ENCODE measurements at places on chromosomes 3 and 15. TPM values are rescaled to one million over a fixed set of nuclear protein-coding genes. Genes with fewer than 3 reads are reported as not detected.

TTLL13 gene
- not detected for total RNA-seq

DNA sequence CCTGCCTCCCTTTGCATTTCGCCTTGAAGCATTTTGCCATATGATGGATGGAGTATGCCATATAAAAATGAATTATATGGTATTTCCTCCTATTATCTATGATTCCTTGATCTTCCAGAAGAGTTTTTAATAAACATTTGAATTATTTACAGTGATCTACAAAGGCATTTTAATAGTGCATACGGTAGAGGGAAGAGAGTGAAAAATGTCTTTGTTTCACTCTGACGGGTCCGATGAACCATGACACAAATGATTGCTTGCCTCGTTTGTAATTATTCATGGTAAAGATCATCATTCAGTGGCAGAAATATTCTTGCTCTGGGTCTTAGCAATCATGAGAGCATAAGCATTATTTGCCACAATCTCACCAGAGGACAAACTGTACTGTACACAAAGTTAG is 1010.9 kb downstream of the NTRK3 start:
- no peak for DNase-seq

- no peak for DNase-seq
Measured at GRCh38 chr15:76432604-76433003, 96.0 kb downstream of the ISL2 start.

DNA sequence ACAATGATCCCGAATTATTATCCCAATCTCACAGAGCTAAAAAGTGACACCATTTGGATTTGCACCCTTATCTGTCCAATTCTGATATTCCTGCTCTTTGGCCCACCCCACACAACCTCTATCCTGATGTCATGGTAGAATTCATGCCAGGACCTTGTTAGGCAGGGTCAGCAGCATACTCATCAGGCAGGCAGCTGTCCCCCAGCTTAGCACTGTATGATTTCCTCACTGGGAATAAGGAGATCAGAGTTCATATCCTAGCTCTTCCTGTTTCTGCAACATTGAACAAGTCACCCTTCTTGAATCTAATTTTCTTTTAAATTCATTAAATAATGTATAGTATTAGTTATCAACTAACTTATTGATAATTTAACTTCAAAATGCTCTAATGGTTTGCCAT is 12.0 kb upstream of the C3orf80 start:
- DNase-seq = no peak

DNA sequence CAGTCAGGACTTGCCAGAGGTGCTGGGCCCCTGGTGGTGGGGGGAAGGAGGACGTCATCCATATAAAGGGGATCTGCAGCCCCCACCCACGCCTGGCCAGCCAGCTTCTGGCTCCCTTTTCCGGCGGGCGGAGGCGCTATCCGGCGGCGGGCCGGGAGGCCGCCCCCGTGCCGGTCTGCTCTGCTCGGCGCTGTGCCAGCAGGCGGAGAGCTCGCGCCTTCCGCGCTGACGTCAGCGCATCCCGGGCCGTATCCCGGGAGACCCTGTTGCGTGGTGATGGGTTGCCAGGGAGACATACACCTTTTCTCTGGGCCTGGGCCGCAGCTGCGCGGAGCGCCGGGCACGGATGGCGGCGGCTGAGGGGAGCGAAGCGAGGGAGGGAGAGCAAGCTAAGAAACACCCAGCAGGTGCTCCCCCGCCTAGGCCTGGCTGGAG is 1.1 kb downstream of the FAM131A start:
- DNase-seq = peak; percentile 93

DNA sequence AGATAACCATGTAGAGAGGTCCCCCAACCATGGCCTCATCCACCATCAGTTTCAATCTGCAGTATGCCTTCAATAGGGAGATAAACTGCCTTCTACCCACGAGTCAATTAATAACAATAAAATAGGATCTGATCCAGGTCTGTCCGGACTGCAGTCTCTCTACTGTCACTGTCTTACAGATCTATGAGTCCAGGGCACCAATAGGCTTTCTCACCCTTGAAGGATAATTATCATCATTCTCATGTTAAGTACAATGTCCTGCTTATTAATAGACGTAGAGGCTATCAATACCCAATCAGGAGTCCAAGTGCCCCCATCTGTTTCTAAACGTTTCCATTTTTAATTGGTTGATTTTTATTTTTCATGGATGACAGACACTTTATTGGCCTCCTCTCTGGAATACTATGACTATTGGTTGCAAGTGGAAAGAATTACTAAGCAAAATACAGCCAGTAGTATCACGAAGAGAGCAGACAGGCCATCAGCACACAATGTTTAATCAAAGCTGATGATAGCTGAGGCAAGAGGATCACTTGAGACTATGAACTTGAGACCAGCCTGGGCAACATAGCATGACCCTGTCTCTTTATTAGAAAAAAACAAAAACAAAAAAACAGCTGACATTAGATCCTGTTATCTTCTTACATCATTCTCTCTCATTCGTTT is 480.7 kb downstream of the MAGI1 start:
- no peak for DNase-seq

DNA sequence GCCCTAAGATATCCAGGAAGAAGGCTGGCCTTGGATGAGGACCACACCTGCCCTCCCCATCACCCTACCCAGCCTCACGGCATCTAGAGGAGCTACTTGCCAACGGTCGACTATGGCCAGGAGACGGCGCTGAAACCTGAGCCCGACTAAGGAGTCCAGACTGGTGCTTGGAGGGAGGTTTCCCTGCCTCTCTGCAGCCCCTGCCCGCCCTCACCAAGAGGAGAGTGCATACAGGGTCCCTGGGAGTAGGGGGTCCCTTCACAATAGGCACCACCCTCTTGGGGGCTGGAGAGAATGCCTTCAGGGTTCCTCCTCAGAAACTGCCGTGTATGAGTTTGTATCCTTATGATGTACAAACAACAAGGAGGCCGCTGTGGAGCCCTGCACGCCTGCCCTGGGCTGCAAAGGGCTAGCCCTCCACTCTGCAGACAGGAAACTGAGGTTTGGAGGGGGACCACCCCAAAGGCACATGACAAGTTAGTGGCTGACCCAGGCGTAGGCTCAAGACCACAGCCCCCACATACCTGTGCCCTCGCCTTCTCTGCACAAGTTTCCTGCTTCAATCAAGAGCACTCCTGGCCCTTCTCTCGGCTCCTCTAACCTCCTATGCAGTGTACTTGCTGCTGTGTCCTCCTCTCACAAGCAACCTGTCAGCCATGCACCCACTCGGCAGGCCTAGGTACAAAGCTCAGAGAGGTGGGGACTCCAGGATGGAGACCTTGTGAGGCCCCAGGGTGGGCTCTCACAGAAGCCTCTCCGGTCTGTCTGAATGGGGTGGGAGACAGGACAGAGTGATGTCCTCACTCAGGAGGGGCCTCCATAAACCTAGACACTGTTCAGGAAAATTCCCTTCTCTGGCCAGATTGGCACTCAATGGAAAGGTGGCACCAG is 7.4 kb downstream of the KLF15 start:
- DNase-seq = no peak

DNA sequence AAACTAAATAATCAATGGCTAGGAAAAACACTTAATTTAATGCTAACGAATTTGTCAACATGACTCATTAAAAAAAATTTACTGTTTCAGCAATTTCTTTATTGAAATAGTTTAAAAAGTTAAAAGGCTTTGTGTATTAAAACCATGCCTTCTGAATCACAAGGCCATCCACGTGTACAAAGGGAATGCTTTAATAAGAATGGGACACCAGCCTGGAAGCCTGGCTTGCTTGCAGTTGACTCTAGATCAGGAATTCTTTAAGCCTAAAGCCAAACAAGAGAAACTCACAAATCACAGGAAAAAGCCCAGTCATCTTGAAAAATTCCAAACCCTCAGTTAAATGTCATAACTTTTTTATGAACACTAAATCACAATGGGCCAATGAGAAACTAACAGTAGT is 137.6 kb downstream of the PEAK1 start:
- peak; percentile 49 for DNase-seq

GRCh38 chr15:43266834-43267233 is at the start of gene TGM5:
Gene TGM5 (minus strand): TSS chr15:43266928. CDS start chr15:43266849, 79 bp downstream.
- no peak for DNase-seq

PLSCR5 gene
- not detected for total RNA-seq

DNA sequence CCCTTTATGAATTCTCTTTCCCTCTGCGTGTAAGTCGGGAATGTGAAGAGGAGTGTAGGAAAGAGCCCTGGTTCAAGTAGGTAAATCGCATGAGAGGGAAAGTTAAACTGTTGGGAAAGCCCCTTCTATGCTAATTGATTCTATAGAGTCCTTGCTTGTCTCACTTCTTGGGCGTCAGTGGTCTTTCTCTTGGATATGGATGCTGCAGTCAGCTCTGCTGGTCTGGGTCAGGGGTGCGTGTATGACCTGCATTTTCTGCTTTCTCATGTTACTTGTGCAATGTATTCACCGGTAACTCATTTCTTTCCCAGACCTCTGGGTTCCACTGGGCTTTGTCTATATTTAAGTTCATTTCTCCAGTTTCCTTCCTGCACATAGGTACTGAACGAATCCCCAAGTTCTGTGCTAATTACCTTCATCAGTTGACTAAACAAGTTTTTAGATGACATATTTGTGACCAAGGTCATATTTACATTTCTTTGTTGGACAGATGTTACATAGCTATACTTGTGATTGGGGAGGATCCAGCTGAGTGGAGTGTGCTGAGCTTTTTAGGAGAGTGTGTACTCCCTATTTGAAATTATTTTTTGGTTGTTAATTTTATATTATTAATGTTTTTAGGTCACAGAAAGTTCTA is 1.4 kb downstream of the SETD5 start:
- peak; percentile 59 for DNase-seq

DNA sequence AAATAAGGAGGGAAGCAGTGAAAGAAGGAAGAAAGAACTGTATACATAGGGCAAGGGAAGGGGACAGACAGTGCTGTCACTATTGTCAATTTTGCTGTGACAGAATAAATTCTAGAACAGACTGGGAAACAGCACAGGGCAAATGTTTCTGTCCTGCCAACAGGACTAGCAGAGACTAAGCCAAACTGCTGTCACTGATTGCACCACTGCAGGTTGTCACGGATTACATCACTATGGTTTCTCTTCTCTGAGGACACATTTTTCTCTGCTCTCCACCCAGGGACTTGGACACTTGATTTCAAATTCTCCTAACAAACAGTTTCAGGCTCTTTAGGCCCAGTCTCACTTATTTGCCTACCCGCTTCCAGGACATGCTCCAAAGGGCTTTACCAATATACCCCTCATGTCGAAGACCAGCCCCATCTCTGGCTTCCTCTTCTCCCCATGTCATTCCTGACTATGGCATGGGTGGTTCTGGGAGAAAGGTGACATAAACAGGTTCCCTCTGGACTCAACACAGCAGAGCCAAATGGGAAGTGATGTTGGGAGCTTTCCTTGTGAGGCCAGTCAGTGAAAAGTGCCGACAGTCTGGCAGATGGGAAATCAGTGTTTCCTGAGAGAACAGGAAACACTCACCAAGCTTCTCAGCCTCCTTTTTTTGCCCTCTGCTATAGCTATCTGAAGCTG is 70.2 kb upstream of the ST3GAL6 start:
- DNase-seq = no peak

TMEM207 gene
- total RNA-seq = not detected

GRCh38 chr15:63623232-63623969 is 26.2 kb downstream of the FBXL22 start:
- DNase-seq = no peak

ADAMTS17 gene
- 0.82 TPM for total RNA-seq

GRCh38 chr3:61381745-61382392 is 130.6 kb upstream of the FHIT start:
- DNase-seq = no peak

DNA sequence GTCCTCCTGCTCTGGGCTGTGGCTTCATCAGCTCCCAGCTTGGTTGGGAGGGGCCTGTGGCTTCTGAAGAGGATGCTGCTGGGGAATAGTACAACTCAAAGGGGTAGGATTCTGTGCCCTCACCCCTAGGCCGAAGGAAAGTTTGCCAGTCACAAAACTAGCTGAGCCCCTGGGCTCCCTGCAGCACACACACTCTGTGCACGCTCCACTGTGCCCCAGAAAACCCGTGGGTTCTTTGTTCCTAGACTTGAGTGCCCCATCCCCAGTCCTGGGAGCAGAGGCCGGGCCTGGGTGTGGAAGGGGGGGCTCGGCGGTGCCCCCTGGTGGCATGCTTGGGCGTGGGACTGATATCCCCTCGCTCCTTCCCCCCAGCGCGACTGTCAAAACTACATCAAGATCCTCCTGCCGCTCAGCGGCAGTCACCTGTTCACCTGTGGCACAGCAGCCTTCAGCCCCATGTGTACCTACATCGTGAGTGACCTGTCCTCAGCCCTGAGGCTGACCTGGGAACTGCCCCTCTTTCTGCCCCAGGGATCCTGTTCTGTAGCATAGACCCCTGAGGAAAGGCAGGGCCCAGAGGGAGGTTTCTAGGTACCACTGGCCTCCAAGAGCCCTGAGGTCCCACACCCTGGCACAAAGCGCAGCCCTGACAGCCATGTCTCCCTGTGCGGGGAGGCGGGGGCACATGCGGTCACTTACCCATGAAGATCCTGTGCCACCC is 14.2 kb downstream of the CIB1 start:
- DNase-seq = peak; percentile 86

GRCh38 chr3:38521391-38521987 is 25.3 kb downstream of the EXOG start:
- peak; percentile 93 for DNase-seq

GRCh38 chr3:155676252-155676981 is 68.5 kb downstream of the PLCH1 start:
- no peak for DNase-seq

- no peak for DNase-seq
Measured at GRCh38 chr3:179168918-179169317, 20.8 kb downstream of the PIK3CA start.

DNA sequence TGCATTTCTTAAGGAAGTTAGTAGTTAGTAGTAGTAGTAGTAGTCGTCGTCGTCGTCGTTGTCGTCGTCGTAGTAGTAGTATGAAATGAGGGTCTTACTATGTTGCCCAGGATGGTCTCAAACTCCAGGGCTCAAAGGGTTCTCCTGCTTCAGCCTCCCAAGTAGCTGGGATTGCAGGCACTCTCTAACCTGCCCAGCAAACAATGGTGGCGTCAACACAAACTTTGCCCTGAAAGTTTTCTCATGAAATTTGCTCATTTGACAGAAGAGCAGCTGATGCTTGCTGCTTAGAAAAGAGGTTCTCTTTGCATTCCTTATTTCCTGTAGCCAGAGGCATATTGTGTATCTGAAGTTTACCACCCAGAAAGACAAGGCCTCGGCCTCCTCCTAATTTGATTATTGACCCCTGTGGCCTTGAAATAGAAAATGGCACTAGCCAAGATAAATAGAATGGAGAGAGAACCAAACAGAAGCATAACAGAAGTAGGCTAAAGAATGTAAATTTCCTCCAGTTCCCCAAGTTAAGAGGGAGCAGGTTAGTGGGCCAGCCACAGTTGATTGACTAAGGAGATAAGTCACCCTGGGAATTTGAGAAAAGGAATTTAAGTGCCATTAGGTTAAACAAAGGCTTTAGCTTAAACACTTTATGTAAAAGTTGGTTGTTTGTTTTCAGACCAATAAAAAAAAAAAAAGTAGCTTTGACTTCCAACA is 166.2 kb upstream of the ROBO2 start:
- DNase-seq = no peak

SLC51A gene
- total RNA-seq = 2.4 TPM

GRCh38 chr3:124774327-124774718 is 44.1 kb downstream of the UMPS start:
- DNase-seq = peak; percentile 90

AADACL2 gene
- not detected for total RNA-seq
